Epithelial cell of proximal tubule (primary cell): ENCODE measurements at places on chromosomes 3 and 15.

- no peak for DNase-seq
These were observed 160.9 kb downstream of the TIGIT start for GRCh38 chr3:114454551-114455251.

DNA sequence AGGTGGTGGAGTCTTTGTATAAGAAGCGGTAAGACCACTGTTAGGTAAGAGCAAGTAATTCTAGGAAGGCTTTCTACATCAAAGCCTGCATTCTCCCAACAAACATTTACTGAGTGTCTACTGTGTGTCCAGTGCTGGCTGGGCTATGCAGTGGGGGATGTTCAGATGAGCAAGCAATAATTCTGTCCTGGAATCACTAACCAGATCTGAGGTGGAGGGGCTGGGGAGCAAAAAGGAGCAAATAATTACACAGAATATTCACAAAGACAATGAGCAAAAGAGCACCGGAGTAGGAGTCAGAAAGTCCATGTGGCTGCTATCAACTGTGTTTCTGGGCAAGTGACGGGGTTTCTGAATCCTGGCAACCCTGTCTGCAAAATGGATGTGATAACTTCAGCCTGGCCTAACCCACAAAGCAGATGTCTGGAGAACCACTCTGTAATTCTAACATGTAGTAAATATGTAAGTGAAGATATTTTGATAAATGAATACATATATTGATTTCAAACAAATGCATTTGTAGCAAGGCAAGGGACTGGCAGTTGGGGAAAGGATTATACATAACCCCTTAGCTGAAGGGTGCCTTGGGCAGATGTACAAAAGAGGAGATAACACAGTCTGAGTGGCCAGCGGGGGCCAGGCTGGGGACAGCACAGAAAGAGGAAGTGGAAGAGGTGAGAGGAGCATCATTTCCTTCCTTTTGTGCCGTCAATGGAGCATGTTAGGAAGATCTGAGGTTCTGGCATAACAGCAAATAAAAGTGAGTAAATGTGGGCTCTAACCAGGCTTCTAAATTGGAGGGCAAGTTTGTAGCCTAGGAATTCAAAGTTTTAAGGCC, 28.8 kb downstream of the CYP8B1 start:
- DNase-seq, result no peak

- DNase-seq, result no peak
These were observed 65.2 kb upstream of the TRA2B start for GRCh38 chr3:186002884-186003472.

DNA sequence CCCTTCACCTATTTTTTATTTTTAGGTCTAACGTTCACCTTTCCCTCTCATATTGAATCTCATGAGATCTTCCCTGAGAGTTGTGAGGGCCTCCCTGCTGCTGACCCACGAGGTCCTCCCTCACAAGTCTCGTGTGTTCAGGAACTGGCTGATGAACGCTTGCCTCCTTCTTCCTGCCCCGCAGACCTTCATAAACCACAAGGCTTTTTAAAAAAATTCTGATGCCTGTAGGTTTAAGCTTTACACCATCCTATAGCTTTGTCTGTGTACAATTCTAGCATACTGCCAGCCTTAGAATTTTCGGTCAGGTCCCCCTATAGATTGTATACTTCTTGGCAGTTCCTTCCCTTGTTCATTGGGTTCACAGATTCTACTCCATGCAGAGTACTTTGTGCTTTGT, 50.5 kb downstream of the CHST2 start:
- no peak for DNase-seq

GRCh38 chr3:130576375-130577266, 59.6 kb downstream of the COL6A6 start:
- DNase-seq, result no peak

DNA sequence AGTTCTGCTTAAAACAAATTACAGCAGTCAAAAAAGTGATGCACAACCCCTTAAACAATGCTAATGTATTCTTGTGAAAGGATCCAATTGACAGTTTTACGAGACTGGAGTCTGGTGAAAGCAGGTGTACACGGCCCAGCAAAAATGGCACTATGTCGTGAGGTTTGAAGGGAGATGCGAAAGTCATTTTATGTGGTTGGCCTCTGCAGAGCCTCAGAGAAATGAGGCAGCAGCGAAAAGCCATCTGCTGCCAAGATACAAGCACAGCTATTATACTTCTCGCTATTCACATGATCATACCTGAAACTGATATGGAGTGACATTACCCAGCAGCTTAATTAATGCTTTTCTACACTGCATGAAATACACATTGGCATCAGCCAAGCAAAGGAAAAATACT, 36.4 kb downstream of the MECOM start:
- no peak for DNase-seq

DNA sequence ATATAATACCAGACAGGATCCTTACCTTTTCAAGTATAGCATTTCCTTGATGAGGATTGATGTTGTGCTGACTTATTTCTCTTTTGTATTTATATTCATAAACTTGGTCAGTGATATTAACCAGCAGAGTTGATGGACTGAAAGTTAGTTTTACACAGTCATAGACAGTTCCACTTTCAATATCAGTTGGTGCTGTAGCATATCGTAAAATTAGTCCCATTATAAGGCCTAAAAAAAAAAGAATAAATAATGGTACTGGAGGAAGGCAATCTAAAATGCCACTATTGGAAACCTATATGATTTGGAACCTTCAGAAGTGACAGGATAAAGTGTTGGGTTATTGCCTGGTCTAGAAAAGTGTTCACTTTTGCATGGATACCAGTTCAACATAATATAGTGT, 16.3 kb downstream of the SLC9A9 start:
- no peak for DNase-seq

- DNase-seq, result no peak
These were observed 53.4 kb downstream of the PDZRN3 start for GRCh38 chr3:73571238-73571794.

GRCh38 chr3:81307221-81307620, 454.2 kb downstream of the GBE1 start:
- no peak for DNase-seq

- DNase-seq, result no peak
These were observed 215.8 kb downstream of the KCNH8 start for GRCh38 chr3:19364148-19364547.

DNA sequence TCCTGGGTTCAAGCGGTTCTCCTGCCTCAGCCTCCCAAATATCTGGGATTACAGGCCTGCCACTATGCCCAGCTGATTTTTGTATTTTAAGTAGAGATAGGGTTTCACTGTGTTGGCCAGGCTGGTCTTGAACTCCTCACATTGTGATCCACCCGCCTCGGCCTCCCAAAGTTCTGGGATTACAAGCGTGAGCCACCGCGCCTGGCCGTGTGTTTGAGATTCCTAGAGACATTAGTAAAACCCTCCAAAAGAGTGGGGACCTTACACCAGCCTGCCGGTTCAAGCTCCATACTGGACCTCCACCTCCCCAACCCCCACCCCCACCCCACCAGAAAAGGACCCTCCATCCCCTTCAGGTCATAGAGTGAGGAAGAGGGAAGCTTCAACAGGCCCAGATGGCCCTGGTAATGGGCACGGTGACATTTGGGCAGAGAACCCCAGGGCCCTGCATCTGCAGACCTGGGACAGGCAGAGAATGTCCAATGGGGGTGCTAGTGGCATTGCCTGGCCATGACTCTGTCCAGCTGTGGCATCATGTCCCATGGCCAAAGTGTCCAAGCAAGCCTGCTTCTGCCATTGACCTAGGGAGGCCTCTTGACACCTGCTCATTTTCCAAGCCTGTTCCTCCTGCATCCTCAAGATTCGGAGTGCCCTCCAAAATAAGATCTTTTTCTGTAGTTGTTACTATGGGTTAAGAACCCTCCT, 108.9 kb upstream of the KLF13 start:
- DNase-seq, result no peak

DNA sequence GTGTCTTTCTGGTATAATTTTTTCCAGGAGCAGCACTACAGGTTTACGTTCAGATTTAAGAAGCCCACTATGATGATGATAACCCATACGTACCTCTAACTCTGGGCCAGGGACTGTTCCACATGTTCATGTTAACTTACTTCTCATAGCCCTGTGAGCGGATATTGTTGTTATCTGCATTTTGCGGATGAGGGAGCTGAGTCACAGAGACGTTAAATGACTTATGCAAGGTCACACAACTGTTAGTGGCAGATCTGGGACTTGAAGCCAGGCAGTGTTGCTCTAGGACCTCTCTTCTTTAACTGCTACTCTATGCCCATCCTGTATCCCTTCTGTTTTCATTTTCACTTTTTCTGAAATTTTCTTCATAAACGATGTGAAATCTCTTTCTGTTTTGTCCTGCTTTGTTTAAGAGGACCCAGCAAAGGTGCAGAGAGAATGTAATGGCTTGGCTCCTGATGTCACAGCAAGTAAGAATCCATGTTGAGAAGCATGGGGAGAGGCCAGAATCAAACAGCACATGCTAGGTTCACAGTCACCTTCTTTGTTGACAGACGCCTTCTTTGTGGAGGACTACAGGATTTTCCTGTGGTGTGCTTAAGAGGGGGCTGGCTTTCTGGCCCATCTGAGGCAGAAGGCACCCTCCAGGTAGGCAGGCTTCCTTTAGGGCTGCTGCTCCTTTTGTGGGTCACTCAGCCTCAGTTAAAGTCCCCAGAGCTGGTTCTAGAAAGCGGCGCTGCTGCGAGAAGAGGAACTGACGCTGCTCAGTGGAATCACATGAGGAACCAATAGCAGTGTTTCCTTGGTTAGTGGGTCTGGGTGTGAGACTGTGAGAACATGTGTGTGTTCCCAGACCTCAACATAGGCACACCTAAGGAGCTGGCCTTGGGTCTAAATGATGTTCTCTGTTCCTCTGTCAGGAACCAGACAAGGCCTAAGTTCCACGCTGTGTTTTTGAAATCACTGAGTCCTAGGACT, 121.6 kb downstream of the TMEM108 start:
- no peak for DNase-seq

DNA sequence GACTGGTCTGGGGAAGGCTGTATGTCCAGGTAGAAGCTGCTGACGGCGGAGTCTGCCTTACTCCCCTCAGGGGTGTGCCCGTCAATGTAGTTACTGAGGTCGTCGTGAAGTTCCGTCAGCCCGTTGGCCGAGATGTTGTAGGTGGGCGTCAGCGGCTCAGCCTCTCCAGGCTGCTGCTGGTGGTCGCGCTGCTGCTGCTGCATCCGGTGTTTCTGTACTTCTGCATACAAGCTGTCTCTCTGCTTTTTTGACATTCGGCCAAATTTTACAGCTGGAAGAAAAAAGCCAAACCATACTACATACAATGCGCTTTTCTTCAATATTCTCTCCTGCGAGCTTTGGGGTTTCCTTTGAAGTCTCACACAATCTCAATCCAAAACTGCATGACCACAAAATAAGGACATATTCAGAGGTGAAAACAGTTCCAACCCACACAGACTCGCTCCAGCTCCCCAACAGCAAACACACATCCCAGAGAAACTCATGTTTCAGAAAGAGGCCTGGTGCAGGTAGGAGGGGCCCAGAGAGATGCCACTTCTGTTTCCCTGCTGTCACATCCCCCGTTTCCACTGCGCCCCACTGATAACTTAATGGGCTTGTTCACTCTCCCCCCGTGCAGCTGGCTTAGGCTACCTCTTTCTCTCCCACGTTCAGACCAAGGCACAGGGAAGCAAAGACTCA, 32.5 kb upstream of the ICE2 start:
- DNase-seq, result no peak

- no peak for DNase-seq
These were observed 29.3 kb upstream of the MAGEF1 start for GRCh38 chr3:184741259-184741556.

DNA sequence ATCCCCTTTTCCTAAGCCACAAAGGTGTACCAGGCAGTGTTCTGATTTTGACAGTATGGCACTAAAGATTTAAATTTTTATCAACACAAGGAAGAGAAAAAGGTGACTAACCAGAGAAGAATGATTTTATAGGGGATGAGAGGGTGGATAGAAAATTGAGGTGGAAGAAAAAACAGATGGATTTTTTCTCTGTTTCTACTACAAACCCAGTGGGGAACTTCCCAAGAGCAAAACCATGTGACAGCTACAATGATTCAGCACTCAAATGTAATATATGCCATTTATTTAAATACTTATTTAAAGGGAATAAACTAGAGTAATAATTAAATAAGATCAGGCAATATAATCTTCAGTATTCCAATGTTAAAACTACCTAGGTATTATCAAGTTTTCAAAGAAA, 11.1 kb downstream of the DCUN1D1 start:
- no peak for DNase-seq

- DNase-seq, result no peak
These were observed 421.4 kb downstream of the MECOM start for GRCh38 chr3:169241991-169242707.

DNA sequence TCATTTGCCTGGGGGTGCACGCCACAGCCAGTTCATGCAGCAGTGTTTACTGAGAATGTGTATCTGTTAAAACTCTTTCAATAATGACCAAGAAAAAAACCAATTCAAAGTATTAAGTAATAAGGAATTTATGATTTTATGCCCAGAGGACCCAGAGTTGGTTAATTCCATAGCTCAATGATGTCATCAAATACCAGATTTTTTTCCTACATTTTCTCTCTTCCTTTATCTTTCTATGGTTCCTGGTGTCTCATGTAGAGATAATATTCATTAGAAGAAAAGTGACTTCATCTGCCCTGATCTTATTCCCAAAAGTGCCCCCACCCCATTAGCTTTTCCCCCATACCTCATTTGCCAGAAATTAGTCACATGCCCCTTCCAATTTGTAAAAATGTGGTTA, 44.6 kb upstream of the LMCD1 start:
- no peak for DNase-seq

DNA sequence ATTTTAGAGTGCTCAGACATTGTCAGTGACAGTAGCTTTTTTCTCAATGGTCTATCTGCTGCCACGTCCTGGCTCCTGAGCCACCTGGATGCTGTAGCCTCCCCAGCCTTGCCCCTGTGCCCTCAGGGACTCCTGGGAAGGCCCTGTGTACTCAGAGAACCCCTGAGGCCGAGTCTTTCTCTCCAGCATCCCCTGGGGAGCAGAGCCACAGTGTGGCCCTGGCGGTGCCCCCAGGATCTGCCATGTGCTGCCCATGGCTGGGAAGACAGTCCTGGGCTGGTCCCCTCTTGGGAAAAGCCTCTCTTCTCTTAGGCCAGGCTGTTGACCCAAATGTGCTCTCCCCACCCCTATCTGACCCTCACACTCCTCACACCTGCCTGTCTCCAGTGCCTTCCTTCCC, 5.0 kb downstream of the MYD88 start:
- DNase-seq, result no peak

GRCh38 chr15:81751256-81751655, 294.6 kb downstream of the MEX3B start:
- no peak for DNase-seq

DNA sequence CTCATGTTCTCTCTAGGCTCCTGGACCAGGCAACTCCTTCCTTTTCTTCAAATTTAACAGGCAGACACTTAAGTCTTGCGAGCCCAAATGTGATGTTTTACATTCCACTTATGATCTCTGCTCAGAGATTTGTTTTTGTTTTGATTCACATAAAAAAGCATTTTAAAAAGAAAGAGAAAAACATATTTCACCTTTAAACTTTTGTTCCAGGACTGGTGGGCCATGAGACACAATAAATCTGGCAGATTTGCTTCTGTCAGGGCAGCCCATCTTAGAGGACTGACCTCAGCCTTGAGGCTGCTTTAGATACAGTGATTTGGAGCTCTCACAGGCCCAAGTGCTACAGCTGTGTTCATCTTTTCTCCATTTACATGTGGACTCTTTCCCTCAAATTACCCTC, 52.0 kb downstream of the CMSS1 start:
- DNase-seq, result no peak
